ENCODE measurements at places on chromosomes 4 and X.

GRCh38 chr4:87042221-87042620 is 107.4 kb downstream of the AFF1 start:
- no peak for DNase-seq

GRCh38 chr4:145776208-145776607 is 96.3 kb downstream of the C4orf51 start:
- DNase-seq, result no peak

DNA sequence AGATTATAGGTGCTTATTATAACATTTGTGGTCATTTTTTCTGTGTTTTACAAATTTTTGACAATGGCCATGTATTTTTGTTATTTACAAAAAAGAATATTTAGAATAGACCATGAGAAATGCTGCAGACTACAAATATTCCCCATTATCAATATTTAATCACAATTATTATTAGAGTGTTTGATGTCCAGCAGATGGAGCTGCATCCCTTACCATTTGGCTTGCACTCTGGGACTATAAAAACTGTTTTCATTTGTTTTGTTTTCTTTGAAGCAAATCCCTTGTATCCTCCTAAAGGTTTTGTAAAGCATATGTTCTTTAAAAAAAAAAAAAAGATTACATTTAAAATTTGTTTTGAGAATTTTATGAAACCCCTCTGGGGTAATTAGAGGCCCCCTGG is 85.6 kb upstream of the CXorf66 start:
- no peak for DNase-seq

DNA sequence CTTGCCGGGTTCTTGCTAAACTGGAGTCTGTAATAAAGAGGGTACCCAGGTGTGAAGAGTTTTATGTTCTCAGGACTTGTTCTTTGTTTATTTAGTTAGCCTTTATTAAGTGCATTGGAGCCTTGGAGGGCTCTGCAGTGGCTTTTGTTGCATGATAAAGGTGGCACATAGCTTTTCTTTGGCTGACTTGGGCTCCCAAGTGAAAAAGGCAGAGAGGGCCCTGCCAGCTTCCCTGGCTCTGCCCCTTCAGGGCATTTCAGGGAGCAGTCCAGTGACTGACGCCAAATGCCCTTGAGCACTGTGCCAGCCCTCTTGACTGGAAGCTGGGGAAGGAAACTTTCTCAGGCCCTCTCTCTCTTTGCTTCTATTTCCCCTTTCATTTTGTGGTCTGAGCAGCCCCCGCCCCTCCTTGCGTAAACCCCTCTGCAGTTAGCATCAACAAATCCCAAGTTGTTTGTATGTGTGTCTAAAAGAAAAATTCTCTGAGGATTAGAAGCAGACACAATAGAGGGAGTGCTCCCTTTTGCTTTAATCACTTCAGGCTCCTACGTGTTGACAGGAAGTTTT is 152.2 kb downstream of the NHS start:
- DNase-seq, result no peak

DNA sequence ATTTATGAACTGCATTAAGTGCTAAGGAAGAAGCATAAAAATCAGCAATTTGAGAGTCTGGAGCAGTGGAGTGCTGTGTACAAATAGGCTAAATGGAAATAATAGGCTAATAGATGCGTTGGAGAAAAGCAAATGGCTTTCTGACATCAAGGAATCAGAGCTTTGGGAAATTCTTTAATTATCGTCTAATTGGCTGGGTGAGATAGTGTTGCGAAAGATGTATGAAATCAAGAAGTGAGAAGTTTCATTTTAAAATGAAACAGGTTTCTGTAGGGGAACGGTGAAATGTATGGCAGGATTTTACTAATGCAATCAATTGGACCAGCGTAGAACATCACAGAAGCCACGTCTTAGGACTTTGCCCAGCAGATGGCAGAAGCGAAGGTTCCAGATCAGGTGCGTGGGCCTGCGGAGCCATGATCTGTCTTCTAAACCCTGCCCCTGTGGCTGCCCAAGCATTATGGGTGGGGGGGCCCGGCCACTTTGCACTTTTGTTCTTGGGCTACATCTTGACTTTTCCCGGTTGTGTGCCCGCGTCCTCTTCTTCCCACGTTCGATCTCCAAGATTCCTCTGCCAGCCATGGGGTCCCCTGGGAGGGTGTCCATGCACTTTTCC is 118.5 kb upstream of the SHISA3 start:
- DNase-seq, result no peak

DNA sequence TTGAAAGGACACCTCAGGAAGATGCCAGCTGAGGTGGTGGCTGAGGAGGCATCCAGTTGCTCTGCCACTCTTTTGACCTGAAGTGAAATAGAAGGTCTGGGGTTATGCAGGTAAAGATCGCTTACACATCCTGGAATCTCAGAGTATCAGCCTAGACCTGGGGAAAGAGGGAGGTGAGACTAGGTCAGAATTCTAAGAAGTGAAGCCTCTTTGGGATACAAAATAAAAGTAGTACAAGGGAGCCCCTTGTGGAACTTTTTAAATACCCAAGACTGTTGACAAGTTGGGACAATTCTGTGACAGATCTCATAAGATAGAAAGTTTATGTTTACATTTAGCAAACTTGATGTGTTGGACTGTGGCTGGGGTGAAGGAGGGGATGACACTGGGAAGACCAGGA is 263.1 kb downstream of the SPRY1 start:
- no peak for DNase-seq

GRCh38 chrX:13754765-13755164 is 20.2 kb downstream of the OFD1 start:
- DNase-seq, result no peak

GRCh38 chr4:119540249-119540648 is 88.4 kb downstream of the PDE5A start:
- DNase-seq, result no peak

GRCh38 chr4:168630445-168631187 is 133.8 kb downstream of the PALLD start:
- no peak for DNase-seq

GRCh38 chr4:74878323-74878722 is 54.6 kb upstream of the PARM1 start:
- DNase-seq, result no peak

DNA sequence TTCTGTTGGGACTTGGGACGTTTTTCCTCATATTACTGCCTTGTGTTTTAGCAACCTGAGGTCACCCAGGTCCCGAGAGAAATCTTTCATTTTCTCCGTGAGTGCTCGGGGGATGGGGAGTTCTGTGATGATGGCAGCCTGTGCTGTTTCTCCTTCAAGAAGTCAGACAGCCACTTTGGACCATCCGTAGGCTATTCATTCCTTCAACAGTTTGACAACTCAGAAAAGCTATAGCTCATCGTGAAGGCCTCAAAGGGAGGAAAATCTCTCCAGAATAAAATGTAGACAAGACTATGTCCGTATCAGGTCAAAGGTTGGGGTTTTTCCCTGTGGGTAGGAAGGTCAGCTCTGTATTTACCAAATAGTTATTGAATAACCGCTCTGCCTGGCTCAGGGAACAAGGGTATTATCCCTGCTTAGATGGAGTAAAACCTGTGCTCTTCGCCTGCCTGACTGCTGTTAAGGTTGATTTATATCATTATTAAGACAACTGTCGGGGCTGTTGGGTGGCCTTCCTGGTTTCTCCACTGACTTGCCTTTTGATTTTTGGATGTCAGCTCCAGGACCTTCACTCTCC is 36.6 kb downstream of the FAM114A1 start:
- DNase-seq, result no peak

GRCh38 chr4:72546456-72546855 is 22.6 kb downstream of the ADAMTS3 start:
- DNase-seq, result no peak

DNA sequence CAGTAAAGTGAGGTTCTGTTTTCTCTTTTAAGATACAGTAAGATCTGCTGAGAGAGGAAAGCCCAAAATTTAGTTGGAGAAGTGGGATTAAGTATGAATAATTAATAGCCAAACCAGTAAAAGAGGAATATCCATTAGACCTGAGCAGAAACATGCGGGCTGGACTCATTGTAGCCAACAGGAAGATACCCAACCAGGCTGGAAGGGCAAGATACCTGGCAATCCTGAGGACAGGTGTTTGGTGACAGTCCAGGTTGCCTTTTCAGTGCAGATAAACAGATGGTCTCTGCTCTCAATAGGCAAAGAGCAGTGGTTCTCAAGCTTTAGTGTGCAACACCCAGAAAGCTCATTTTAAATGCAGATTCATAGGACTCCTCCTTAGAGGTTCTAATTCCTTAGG is 980.8 kb upstream of the GRID2 start:
- no peak for DNase-seq

DNA sequence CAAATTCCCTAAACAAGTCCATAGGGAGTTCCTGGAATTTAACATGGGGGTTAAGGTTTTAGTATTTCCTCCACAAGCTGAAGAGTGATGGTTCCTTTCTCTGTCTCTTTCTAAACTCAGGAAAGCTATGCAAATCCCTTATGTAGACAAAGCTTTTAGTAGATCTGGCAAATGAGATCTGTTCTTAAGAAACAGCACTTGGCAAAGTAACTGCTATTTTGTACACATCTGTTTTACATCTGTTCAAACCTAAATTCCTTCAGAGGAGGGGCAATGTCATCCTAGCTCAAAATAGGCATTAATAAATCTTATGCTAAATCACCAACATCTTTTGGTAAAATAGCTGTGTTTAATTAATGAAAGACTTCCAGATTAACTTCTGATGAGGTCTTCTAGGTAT is 137.8 kb upstream of the TBC1D9 start:
- DNase-seq, result peak; percentile 67

GRCh38 chr4:47640911-47641310 is 155.8 kb downstream of the ATP10D start:
- DNase-seq, result no peak
